ENCODE measurements at places on chromosomes 16 and 17.

DNA sequence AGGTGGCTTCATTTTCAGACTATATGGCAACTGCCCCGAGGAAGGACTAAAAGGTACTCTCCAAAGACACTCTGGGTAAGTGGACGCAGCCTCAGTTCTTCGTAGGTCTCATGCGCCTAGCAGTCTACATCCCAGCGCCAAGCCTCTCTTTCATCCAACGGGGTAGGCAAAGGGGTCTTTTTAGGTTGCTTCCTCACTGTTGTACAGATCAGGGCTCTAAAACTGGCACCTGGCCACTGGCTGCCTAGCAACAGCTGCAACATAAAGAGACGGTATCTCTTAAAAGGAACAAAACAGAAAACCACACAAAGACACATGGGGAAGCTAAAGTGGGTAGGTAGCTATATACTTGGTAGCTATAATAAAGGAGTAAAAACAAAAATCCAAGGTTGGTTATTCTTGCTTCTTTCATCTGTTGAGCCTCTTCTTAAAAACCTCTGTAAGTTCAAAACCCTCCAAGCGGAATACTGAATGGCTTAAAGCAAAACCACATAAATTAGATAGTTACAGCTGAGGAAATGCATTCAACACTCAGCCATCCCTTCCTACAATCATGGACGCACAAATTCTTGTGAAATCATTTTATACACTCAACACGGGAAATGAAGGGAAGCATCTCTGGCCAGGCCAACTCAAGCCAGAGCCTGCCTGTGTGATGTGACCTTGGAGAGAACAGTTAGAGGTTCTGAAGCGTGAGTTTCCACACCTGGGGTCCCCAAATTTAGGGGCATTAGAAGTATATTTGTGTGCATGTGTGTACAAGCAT, 22.7 kb downstream of the CYTH1 start:
- peak; percentile 47 for DNase-seq

DNA sequence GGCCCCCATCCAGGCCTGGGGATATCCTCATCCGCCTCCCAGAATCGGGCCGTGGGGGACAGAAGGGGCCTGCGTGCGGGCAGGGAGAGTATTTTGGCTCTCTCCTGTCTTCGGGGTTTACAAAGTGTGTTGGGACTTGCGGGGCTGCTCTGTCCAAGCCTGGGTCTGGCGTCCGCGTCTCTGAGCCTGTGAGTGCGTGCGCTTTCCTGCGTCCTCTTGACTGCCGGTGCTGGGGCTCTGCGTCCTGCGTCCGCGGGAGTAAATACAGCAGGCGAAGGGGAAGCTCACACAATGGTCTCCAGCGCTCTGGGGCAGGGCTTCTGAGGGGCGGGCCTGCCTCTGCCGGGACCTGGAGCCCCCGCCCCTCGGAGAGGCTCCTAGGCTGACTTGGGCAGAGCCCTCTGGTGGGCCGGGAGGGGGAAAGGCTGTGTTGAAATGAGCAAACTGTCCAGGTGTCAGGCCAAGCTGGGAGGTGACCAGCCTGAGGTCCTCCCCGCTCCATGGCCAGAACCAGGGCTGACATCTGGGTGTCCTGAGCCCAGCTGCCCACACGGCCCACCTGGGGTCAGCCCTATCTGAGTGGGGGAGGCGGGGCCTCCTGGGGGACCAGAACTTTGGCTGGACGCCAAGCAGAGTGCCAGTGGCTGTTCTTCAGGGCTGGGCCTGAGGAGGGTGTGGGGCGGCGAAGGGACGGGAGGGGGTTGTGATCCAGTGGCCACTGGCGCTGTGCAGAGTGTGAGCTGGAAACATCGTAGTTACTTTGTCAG, 233.6 kb downstream of the SEC14L1 start:
- peak; percentile 26 for DNase-seq

DNA sequence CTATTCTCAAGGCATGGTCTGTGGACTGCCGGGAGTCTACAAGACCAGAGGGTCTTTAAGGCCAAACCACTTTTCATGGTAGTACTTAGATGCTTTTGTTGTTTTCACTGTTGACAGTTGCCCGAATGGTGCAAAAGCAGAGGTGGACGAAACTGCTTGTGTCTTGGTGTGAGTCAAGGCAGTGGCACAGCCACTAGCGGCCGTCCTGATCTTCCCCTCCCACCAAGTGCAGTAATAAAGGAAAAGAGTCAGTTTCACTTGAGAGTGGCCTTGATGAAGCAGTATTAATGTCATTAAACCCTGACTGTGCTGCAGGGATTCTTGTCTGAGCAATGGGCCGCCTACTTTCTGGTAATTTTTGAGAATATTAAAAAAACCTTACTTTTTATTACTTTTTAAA, 109.1 kb downstream of the PRKCA start:
- no peak for DNase-seq

GRCh38 chr16:46812781-46813540, 18.0 kb downstream of the C16orf87 start:
- DNase-seq, result no peak

- no peak for DNase-seq
Measured at GRCh38 chr17:40101367-40102210, 1.2 kb upstream of the NR1D1 start.

DNA sequence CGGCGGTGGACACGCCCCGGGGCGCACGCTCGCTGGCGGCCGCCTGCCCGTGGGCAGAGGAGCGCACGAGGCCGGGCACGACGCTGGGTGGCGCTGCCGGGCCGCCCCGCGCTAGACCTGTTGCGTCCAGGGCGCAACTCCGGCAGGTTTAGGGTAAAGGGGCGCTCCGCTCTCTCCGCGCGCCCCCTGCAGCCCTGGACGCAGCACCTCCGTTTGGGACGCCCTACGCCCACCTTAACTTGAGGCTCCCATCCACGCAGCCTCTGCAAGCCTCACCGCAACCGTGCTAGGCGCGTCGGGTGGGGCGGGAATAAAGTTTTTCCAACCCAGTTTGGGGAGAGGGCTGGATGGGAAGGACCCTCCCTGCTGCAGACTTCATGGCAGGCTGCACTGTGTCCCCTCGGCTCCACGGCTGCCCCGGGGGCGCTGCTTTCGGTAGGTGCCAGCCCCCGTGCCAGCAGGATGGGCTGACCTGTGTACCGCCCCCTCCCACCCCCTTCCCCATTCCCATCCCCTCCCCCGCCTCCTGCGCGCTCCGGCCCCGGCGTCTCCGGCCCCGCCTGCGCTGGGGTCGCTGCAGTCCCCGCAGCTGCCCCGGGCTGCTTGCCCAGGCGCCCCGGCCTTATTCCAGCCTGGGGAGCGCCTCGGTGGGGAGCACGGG, at the start of gene SYT17:
TSS of gene SYT17 (plus strand) at position 531 of the 661 bp plus-strand sequence. CDS start 407 bp downstream, outside the sequence.
- peak; percentile 10 for DNase-seq

DNA sequence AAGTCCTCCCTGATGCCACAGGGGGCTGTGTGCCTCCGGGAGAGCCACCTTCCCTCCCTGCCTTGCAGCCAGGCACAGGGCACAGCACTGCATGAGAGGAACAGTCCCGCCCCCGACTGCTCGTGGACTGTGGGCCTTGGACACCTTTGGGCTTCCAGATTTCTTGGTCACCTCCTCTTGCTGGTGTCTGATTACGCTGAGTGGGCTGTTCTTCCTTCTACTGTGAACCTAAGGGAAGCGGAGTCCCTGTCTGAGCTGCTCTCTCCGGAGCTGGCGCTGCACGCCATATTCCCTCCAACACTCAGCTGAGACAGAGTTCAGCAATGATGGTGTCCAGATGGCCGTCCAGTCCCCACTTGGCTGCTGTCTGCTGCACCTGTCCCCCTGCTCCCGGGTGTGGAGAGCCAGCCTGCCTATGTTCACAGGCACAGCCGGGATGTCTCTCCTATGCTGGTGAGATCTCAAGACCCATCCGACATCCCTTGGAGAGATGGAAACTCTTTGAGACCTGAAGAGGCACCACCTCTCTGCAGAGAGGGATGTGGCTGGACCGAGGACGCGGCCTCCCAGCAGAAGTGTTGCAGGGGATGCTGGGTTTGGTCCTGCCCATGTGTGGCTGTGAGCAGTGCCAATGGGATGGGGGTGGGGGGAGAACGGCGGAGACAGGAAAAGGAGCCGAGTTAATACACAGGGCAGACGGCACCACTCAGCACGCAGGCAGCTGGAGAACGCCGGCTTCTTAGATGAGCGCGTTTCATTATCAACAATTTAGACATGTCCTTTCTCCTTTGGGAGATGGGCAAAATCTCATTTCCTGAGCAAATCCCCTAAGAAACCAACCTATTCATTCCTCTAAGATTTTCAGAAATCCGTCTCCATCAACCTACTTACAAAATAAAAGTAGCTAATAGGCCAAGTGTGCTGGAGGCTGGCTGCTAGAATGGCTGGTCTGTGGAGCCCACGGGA, 171.9 kb downstream of the ENGASE start:
- no peak for DNase-seq

DNA sequence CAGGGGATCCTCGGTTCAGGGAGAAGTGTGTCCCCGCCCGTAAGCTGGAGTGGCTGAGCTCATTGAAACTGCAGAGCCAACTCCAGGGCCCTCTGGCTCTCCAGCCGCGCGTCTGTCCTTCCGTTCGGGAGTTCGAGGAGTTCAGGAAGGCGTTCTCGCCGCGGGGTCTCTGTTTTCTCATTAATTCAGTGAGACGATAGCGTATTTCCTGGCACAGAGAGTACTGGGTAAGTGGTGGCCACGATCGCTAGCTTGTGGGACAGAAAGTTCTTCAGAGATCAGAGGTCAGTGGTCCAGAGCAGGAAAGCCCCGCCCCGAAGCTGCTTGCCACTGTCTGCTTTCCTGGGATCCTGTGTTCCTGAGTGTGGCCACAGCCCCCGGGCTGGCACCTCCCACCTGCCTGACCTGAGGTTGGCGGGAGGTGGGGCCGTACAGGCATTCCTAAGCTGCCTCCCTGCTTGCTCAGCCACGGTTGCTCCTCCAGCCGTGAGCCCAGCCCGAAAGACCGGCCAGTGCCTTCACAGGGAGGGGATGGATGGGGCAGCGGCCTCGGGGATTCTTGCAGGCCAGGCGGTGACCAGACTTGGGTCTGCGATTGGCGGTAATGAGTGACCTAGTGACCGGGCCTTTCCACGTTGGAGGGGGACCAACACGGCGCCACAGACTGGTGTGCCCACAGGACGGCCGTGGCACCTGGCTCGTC, 8.9 kb downstream of the BAIAP2 start:
- DNase-seq, result no peak

- peak; percentile 4 for DNase-seq
Measured at GRCh38 chr17:8954339-8954738, 11.2 kb downstream of the PIK3R5 start.

DNA sequence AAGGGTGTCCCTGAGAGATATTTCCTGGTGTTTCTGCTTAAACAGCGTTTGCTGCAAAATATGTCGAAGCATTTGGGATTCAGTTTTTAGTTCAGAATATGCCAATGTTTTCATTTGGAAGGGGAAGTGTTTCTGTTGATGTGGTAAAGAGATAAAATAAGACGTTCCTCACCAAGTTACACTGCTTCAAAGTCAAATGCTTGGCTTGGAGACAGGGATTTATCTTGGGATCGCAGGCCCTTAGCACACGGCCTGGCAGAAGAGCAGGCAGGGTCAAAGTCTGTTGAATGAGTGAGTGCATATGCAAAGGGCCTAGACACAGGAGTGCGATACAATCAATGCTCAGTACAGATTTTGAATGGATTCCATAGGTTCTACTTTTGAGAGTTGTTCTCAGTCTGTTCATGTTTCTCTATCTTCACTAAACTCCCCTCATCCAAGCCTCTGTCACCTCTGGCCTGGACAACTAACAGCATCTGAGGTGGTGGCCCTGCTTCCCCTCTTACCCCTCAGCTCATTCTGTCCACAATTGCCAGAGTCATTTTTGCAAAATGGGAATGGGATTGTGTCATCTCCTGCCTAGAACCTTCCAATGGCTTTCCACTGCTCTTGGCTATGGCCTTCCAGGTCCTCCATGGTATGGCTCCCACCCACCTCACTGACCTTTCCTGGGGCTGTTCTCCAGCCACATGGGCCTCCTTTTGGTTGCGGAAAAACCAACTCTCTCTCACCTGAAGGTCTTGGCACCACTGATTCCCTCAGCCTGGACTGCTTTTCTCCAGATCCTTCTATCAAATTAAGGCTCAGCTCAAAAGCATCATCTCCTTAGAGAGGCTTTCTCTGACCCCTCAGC, 3.2 kb downstream of the DEXI start:
- DNase-seq, result no peak

DNA sequence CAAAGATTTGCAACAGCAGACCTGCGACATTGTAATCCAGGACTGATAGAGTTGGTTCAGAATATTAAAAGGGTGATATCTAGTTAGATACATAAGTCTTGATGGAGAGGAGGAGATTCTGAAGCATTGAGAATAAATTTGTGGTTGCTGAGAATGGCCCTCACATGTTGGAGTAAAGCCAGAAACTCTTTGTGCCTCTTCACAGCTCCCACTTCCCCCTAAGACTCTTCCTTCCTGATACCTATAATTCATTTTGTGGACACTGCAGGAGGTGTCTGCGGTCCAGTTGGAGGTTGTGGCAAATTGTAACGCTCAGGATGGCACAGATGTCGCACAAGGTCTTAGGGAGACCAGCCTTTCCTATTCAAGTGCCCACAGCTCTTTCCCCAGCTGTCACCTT, 17.5 kb downstream of the WWOX start:
- DNase-seq, result peak; percentile 44

DNA sequence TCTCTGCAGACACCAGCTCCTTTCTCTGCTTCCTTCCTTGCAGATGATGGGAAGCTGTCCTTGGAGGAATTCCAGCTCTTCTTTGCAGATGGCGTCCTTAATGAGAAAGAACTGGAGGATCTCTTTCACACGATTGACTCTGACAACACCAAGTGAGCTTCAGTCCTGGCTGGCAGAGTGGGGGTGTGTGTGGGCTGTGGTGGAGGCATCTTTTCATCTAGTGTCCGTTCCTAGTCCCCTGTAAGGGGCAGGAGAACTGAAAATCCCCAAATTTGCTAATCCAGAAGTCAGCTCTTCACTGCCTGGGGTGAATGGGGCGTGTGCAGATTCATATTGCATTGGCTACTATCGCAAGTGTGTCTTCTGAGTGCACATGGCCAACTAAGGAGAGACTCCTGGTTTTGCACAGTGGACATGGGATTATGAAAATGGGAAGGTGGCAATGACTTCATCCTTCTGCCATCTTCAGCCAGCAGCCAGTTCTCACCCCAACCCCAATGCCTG, 10.4 kb downstream of the NECAB2 start:
- no peak for DNase-seq

- DNase-seq, result no peak
Measured at GRCh38 chr16:85829171-85829719, 29.8 kb downstream of the COX4I1 start.

DNA sequence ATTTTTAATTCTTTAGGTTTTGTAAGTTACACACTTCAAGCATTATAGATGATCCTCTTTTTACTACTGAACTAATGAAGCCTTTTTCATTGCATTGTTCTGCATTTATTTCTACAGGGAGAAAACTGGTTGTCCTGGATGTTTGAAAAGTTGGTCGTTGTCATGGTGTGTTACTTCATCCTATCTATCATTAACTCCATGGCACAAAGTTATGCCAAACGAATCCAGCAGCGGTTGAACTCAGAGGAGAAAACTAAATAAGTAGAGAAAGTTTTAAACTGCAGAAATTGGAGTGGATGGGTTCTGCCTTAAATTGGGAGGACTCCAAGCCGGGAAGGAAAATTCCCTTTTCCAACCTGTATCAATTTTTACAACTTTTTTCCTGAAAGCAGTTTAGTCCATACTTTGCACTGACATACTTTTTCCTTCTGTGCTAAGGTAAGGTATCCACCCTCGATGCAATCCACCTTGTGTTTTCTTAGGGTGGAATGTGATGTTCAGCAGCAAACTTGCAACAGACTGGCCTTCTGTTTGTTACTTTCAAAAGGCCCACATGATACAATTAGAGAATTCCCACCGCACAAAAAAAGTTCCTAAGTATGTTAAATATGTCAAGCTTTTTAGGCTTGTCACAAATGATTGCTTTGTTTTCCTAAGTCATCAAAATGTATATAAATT, 53.0 kb downstream of the TUBD1 start:
- no peak for DNase-seq

GRCh38 chr16:64718486-64718885, 403.4 kb downstream of the CDH11 start:
- DNase-seq, result no peak
